ENCODE measurements at places on chromosomes 12 and 14.

GRCh38 chr12:6701078-6701768 lies 608 bp upstream of the PIANP start:
- DNase-seq, result no peak

GRCh38 chr14:89166633-89167032 lies 250.4 kb downstream of the FOXN3 start:
- no peak for DNase-seq

DNA sequence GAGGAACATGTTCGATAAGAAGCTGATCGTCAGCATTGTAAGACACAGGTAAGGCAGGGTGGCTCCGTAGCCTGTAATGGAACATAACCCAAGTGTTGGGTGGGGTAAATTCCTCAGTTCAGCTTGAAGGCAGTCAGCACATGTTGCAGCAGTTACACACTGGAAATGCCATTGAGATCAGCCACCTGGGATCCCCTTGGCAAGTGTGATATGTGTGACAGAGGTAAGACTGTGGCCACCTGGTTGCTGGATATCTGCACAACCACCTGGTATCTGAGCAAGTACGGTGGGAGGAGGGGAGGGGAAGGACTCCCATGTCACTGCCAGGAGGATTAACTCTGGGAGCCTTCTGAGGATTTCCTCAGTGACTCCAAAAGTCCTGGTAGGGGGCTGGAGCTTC lies 158.0 kb upstream of the CAND1 start:
- no peak for DNase-seq

DNA sequence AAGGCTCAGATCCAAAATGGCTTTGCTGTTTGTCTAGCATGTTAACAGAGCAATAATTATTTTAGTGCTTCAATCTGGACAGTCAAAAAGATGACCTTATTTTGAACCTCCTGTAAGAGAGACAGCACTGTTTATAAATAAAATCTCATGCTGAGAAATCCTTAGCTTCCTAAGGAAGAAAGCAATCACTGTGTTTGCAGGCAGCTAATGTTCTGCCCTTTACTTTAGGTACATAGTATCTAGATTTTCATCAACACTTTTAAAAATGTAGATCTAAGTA lies 105.3 kb downstream of the PRKD1 start:
- peak; percentile 31 for DNase-seq

DNA sequence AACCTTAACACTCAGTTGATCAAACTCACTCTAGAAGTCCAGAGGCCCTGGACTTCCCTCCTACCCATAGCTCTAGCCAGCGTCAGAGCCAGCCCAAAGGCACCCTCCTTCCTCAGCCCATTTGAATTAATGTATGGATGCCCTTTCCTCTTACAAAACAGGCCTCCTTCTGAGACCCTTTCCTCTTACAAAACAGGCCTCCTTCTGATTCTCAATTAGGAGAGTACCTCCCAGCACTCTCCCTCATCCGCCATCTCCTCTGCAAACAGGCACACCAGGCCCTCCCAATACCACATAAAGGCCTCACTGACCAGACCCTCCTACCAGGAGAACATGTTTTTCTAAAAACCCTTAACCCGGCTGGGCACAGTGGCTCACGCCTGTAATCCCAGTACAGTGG lies 65.7 kb downstream of the MOK start:
- DNase-seq, result no peak

DNA sequence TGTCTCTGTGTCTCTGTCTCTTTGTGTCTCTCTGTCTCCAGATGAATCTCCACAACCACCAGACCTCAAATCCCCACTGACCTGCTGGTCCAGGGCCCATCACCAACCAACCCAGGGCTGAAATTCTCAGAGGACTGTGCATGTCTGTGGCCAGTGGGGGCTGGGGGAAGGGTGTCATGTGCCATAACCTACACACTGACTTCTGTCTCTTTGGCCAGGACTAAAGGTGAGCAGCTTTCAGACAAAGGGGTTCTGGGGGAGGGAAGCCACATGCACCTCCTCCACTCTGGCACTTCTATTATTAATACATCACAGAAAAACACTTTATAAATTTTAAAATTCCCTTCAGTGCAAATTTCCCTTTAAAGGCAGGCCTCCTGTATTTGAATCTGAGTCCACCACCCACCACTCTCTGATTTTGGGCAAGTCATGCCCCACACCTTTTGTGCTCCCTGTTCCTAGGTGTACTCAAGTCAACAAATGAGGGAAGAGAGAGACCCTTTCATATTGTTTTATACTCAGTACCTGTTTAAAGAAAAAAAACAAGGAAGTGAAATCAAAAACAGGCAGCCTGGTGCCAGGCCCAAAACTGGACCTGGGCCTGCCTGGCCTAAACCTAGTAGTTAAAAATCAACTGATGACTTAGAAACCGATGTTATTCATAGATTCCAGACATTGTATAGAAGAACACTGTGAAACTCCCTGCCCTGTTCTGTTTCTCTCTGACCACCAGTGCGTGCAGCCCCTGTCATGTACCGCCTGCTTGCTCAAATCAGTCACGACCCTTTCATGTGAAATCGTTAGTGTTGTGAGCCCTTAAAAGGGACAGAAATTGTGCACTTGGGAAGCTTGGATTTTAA lies 80.2 kb downstream of the TUNAR start:
- DNase-seq, result no peak

DNA sequence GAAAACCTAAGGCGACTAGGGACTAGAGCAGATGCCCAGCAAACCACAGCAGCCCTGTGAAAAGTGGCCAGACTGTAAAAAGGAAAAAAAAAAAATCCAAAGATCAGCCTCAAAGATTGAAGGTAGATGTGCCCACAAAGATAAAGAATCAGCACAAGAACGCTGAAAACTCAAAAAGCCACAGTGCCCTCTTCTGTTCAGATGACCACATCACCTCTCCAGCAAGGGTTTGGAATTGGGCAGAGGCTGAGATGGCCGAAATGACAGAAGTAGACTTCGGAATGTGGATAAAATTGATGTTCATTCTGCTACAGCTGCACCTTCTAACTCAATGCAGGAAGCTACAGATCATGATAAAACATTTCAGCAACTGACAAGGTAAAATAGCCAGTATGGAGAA lies 154.4 kb downstream of the GPHN start:
- peak; percentile 34 for DNase-seq

DNA sequence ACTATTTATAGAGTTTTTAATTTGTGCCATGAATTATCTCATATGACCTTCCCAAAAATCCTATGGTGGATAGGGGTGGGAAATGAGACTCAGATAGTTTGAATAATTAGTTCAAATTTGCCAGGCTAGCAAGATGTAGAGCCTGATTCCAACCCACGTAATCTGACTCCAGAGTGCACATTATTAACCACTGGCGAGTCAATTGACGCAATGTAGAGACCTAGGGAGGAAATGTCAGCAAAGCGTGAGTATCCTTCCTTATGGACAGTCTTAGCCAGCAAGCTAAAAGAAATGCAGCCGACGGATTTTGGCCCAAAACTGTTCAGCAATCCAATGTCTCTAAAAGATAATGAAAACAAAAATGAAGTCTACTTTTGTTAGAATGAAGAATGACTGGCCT lies 193.3 kb upstream of the KRR1 start:
- DNase-seq, result no peak

GRCh38 chr12:120490833-120491512 lies 4.9 kb upstream of the DYNLL1 start:
- DNase-seq, result no peak

GRCh38 chr12:40203060-40203430 lies 21.8 kb upstream of the LRRK2 start:
- DNase-seq, result no peak

DNA sequence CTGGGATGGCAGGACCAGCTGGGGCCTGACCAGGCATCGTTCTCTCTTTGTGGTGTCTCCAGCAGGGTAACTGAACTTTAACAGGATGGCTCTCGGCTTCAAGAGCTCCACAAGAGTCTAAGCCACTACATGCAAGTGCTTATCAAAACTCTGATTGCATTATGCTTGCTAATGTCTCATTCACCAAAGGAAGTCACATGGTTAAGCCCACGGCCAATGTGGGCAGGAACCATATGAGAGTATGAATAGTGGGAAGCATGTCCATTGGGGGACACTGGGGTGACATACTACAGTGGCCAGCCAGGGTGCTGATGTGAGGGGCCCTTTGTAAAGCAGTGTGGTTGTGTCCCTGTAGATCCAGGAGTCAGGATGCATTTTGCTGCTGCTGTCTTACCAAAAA lies 35.0 kb upstream of the KCNA5 start:
- DNase-seq, result no peak

DNA sequence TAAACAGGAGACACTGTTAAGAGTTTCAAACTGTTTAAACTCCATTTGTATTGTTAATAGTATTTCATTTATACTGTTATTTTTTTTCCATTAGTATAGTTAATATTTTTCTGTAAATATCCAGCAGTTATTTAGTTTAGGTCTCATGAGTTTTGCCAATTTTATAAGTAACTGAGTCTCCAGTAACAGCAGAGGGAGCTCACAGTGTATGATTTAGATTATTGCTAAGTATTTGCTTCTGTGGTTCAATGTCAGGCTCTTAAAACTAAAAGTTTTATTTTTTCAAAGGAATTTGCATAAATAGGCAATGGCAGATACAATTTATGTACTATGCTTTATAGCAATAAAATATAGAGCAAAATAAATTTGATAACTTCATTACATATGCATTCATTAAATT lies 209.7 kb downstream of the ATXN7L3B start:
- DNase-seq, result peak; percentile 1

GRCh38 chr12:22416801-22417200 lies 82.3 kb upstream of the ST8SIA1 start:
- DNase-seq, result no peak

- DNase-seq, result peak; percentile 14
Measured at GRCh38 chr12:76755829-76756379, 8.0 kb upstream of the ZDHHC17 start.

DNA sequence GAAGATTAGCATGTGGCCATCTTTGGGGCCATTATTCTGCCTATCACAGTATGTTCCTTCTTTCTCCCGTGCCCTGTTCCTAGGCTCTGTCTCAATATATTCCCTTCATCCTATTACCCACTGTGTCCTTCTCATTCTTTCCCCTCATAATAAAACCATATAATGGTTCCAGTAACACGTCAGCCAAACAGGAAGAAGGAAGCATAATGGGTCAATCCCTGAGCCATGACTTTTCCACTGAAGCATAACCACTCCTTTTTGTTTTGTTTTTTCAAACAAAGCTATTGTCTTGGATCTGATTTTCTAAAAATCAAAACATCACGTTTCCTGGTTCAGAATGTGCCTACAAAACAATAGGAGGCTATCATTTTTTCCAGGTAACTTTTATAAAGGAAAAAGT lies 21.3 kb upstream of the RHOJ start:
- DNase-seq, result no peak

DNA sequence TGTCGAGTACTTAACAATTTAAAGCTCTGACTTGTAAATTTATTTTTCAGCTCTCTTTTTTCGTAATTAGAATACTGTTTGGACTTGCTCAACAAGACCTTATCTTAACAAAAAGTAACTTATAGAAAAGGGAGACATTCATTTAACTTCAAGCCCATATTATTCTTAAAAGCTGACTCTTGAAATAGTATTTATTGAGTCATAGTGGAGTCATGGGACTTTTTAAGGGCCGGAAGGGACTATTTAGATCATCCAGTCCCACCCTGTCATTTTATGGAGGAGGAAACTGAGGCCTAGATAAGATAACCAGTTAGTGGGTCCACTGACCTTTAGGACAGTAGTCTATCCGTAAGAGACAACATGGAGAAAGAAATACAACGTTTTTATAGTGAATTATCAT lies 1.5 kb downstream of the RAP1B start:
- DNase-seq, result peak; percentile 48

GRCh38 chr12:26203167-26203780 lies 7.9 kb downstream of the SSPN start:
- DNase-seq, result no peak

GRCh38 chr12:84336231-84336630 lies 576.4 kb downstream of the SLC6A15 start:
- no peak for DNase-seq

- DNase-seq, result peak; percentile 89
Measured at GRCh38 chr12:84507956-84508850, 404.4 kb downstream of the SLC6A15 start.

GRCh38 chr12:125111403-125111802 lies 46.2 kb downstream of the AACS start:
- DNase-seq, result no peak

DNA sequence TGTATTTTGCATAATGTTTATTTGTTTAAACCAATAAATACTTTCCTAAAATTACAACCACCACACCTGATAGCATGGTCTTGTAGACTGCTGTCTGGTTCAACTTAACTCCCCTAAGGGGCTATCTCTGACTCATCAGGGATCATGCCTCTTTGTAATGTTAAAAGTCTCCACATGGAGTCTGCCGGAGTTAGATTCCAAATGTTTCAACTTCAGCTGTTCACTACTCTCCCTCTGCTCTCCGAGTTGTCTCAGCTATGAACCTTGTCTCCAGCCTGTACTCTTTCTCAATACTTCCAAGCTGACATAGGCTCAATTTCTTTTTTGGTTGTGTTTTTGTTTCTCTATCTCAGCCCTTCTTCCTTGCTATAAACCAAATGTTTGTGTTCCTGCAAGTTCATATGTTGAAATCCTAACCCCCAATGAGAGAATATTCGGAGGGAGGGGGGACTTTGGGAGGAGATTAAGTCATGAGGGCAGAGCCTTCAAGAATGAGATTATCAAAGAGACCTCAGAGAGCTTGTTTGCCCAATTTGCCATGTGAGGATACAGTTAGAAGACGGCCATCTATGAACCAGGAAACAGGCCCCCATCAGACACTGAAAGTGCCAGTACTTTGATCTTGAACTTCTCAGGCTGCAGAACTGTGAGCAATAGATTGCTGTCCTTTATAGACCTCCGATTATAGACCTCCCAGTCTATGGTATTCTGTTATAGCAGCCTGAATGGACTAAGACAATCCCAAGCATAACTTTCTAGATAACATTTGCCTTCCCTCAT lies 858.2 kb downstream of the VRK1 start:
- DNase-seq, result no peak

GRCh38 chr12:21552635-21553328 lies 26.7 kb downstream of the SPX start:
- no peak for DNase-seq

DNA sequence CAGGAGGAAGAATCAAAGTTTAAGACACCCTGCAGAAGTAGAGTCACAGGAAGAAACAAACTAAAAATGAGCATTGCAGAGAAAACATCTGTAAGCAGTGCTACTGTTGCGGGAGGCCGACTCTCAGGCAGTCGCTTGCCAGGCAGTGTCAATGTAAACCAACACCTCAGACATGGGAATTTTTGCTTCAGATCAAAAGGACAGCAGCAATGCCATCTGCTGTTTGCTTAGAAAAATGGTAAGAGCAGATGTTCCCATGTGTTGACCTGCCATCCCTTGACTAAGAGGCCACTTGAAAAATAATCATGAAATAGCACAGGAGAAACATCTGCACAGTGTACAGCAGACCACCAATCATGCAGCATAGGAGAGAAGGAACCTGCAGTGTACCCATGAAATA lies 196.6 kb downstream of the SLC25A21 start:
- peak; percentile 44 for DNase-seq

GRCh38 chr14:45083976-45084722 lies at the start of gene PRPF39:
PRPF39 (plus strand) TSS chr14:45084116; CDS start chr14:45095240, 11,124 bp downstream.
- peak; percentile 93 for DNase-seq

DNA sequence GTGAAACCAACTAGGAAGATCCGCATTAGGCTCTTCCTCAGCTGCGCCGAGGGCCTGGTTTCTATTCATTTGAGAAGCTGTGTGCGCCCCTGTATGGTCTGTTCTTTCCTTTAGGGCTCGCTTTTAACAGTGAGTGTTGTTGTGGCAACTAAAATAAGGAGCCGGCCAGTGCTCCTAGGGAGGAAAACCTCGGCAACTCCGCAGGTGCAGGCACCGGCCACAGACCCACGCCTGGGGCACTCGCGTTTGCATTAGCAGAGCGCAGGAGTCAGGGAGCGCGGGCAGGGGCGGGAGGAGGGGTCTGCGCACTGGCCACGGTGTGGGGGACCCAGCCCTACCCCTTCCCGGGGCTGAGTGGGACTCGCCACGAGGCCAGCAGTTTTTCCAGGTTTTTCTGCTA lies 50.5 kb downstream of the STX2 start:
- no peak for DNase-seq

Data from EH (cell line).